CD4-positive, alpha-beta memory T cell (primary cell): ENCODE measurements at places on chromosomes 16 and 17. TPM values are rescaled to one million over a fixed set of nuclear protein-coding genes. Genes with fewer than 3 reads are reported as not detected.

- H3K4me3 ChIP-seq: peak overlapping the region; percentile 92
- H3K27ac ChIP-seq: peak overlapping the region; percentile 97
- peaks cover 28% of the 10 kb centered on the region for H3K36me3 ChIP-seq
Observed at GRCh38 chr17:7582396-7583252, 1.0 kb upstream of the MPDU1 start.

DNA sequence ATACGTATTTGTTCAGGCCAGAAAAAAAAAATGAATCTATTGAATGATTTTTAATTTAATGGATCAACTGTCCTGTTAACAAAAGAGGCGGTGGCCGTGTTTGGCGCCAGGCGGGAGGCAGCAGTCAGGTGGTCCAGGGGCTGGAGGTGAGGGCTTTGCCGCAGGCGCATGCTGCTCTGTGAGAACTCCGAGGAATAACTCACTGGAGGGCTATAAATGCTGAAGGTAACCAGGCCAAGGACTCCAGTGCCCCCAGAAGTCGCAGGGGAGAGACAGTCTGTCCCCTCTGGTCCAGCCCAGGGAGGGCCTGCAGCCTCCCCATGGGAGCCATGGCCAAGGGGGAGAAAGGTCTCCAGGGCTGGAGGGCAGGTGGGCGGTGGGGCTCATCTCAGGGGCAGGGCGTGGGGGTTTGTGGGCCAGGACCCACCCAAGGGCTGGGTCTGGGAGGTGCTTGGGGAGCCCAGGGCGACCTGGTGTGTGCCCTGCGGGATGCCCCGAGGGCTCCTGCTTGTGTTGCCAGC is 7.1 kb upstream of the BAHCC1 start:
- DNase-seq: no peak
- no peak overlapping the region for H3K4me3 ChIP-seq
- H3K27me3 ChIP-seq: peaks cover 35% of the 10 kb centered on the region
- H3K27ac ChIP-seq: no peak overlapping the region
- H3K4me1 ChIP-seq: peaks cover 7% of the 10 kb centered on the region
- H3K36me3 ChIP-seq: no peaks in the 10 kb centered on the region

The ASGR1 gene
- total RNA-seq: not detected

DNA sequence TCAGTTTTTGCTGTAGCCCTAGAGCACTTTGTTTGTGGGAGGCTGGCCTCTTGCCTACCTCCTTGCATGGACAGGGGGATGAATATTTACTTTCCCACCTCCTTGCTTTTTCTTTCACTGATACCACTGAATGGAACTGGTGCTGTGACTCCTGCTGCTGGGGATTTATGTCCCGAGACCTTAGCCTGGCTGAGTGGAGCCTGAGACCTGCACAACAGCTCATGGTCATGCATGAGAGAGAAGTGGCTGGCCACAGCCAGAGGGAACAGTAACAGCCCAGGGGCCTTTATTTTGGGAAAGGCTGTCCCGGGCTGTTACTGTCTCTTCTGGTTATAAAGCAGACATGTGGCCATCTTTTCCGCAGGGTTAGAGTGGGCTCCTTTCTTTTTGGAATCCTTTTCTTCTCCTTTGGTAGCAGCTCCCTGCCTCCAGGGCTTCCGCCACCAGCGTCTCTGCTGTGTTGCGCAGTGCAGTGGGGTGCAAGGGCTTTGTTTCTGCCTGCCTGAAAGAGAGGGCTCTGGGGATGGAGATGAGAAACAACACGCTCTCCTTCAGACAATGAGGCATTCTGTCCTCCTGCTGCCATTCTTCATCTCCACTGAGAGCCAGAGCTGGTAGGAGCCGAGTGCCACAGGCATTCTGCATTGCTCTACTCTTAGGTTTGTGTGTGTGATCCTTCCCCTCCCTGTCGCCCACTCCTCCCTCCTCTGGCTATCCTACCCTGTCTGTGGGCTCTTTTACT is 14.5 kb downstream of the SNX11 start:
- H3K36me3 ChIP-seq: peaks cover 30% of the 10 kb centered on the region
- no peaks in the 10 kb centered on the region for H3K27me3 ChIP-seq
- H3K4me1 ChIP-seq: no peaks in the 10 kb centered on the region

The KCNJ12 gene
- not detected for total RNA-seq

GRCh38 chr16:78256686-78257375 is 157.4 kb downstream of the WWOX start:
- H3K27ac ChIP-seq: no peak overlapping the region
- no peaks in the 10 kb centered on the region for H3K27me3 ChIP-seq
- no peak overlapping the region for H3K4me3 ChIP-seq
- no peaks in the 10 kb centered on the region for H3K36me3 ChIP-seq
- no peaks in the 10 kb centered on the region for H3K4me1 ChIP-seq

- H3K27me3 ChIP-seq: no peaks in the 10 kb centered on the region
- H3K4me1 ChIP-seq: peaks cover 90% of the 10 kb centered on the region
- no peak overlapping the region for H3K4me3 ChIP-seq
- no peak for DNase-seq
- H3K27ac ChIP-seq: no peak overlapping the region
Observed at GRCh38 chr17:1384905-1385435, 15.1 kb downstream of the YWHAE start.

The CCL14 gene
- not detected for total RNA-seq

The MT1E gene
- total RNA-seq: not detected

DNA sequence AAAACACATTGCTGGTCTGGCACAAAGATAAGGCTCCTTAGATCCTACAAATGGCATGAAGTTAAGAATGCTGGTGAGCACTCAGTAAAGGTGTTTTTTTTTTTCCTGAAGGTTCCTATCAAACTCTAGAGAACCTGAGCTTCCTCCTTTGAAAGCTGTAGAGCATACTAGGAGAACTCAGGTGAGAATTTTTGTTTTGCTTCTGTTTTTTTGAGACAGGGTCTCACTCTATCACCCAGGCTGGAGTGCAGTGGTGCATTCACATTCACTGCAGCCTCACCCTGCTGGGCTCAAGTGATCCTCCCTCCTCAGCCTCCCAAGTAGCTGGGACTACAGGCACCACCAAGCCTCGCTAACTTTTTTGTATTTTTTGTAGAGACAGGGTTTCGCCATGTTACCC is 21.0 kb upstream of the CIITA start:
- no peaks in the 10 kb centered on the region for H3K36me3 ChIP-seq
- no peaks in the 10 kb centered on the region for H3K27me3 ChIP-seq
- no peak overlapping the region for H3K27ac ChIP-seq
- peaks cover 6% of the 10 kb centered on the region for H3K4me1 ChIP-seq
- H3K4me3 ChIP-seq: no peak overlapping the region
